ENCODE measurements at places on chromosomes 5 and 9.
A peak's percentile ranks its signal among the peaks of the same experiment; 100 is the strongest.

DNA sequence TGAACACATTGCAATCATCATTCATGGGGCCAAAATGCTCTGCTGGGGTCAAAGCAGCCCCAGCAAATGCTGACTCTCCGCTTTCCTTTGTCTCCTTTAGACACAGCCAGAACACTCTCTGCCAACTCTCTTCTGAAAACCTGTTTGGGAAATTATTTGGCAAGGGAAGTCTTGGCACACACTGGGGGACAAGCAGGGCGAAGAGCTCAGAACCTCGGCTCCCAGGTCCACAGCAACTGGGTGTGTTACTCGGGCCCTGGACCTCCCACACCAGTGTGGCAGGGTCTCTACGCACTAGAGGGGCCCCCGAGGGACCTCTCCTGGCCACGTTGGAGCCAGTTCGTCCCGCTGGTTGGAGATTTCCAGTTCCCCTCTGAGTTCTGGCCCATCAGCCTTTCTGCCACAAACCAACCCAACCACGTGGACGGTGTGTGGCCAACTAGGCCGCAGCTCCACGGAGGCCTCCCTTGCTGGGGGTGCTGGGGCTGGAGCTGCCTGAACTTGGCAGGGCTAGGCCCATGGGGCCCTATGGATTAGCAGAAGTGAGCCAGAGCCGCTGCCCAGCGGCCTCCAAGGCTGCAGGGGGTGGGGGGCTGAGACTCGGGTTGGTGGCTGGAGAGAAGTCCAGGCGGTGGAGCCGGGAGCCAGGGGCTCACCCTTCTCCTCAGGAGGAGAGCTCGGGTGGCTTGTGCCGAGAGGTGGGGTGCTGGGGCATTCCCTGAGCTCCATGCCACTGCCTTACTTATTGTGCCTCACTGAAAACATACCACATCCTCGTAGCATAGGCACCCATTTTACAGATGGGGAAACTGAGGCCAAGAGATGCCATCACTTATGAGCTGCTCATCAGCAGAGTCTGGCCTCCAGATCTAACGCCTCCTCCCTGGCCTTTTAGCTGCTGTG, 46.8 kb upstream of the RNU6ATAC start:
- peak; percentile 72 for DNase-seq

GRCh38 chr5:176627582-176627981, 2.8 kb downstream of the SNCB start:
- no peak for DNase-seq

GRCh38 chr5:74762599-74762998, 4.3 kb downstream of the GFM2 start:
- peak; percentile 25 for DNase-seq

GRCh38 chr5:158785397-158785796, 314.3 kb downstream of the EBF1 start:
- DNase-seq = no peak

- no peak for DNase-seq
Observed at GRCh38 chr5:107523029-107523680, 147.6 kb downstream of the EFNA5 start.

DNA sequence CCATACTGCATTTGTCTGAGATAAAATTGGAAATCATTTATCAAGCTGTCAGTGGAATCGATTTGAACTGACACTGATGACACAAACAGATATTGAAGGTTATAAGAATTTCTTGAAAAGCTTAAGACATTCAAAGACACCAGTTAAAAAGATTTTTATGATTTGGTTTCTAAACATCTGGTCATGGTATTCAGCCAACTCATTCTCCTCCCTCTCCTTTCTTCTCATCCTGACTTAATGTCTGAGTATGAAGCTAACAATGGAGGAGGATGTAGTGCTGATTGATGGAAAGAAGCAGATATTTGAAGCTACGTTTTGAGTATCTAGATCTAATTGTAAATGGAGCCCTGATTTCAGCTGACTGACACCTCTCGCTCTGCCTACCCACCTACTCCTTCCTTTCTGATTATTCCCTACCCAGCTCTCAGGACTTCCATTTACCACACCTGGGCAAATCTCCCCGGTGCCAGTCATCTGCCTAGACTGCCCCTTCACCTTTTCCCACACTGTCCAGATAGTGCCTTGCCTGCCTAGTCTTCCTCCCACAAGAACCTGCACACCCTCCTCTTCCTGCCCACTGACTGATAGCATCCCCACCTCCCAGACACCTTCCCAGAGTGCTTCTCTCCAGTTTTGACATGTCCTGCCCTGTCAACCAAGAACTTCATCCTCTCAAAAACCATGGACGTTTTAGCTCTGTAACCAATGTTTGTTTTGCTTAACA, 20.7 kb upstream of the LIFR start:
- no peak for DNase-seq

DNA sequence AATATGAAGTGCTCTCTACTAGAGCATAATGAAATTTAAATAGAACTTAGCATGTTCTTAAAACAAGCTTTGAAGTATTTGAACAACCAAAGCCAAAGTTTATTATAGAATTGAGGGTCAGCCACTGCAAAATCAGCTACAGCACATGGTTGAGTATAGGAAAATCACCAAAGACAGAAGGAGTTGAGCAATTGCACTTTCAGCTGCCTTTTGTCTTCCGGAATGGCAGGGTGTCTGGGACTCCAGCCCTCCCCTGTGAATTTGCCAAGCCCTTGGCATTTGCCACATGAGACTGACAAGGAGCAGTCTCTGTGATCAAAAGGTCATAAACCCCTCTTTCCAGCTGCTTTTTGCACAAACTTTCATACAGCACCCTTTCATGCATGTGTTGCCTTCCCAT, 8.5 kb upstream of the LURAP1L start:
- DNase-seq = no peak
